Bronchus fibroblast of lung (primary cell): ENCODE measurements at places on chromosomes 6 and 20. TPM values are rescaled to one million over a fixed set of nuclear protein-coding genes. Genes with fewer than 3 reads are reported as not detected.

The CNR1 gene
- under 0.01 and 0.45 TPM in 2 replicates for total RNA-seq

The SLC17A4 gene
- total RNA-seq = not detected in 2 replicates

The PABPC1L gene
- 10.1 TPM in 2 replicates for total RNA-seq

The ZFP64 gene
- 23.5 and 27.9 TPM in 2 replicates for total RNA-seq

The COL20A1 gene
- not detected in 2 replicates for total RNA-seq

The MOCS1 gene
- 10.3 and 11.3 TPM in 2 replicates for total RNA-seq

The RBPJL gene
- not detected in 2 replicates for total RNA-seq

The APCDD1L gene
- 2.7 and 4.2 TPM in 2 replicates for total RNA-seq

The FKBP1C gene
- under 0.01 TPM in 1 of 2 replicates, not detected in the other for total RNA-seq

The NFS1 gene
- 27.9 and 35.3 TPM in 2 replicates for total RNA-seq

The EYS gene
- under 0.01 TPM in 1 of 2 replicates, not detected in the other for total RNA-seq

The PGBD1 gene
- 5.9 and 7.1 TPM in 2 replicates for total RNA-seq

The TSBP1 gene
- not detected in 2 replicates for total RNA-seq

The EPHA7 gene
- total RNA-seq = 0.15 and 0.34 TPM in 2 replicates

The PKIB gene
- total RNA-seq = 0.59 and 1.7 TPM in 2 replicates

The TFAP2A gene
- total RNA-seq = not detected in 2 replicates

The TINAG gene
- not detected in 2 replicates for total RNA-seq

The RSPH3 gene
- 2.1 and 2.7 TPM in 2 replicates for total RNA-seq

The KIF25 gene
- total RNA-seq = 0.15 and 0.17 TPM in 2 replicates

The C20orf141 gene
- not detected in 2 replicates for total RNA-seq

The KCNB1 gene
- total RNA-seq = not detected in 2 replicates

The ULBP1 gene
- 3.6 and 4.0 TPM in 2 replicates for total RNA-seq

The CYB5R4 gene
- total RNA-seq = 7.6 and 13.3 TPM in 2 replicates

The DEFB132 gene
- total RNA-seq = not detected in 2 replicates

The USP49 gene
- total RNA-seq = 0.59 and 0.84 TPM in 2 replicates

The HSPA12B gene
- total RNA-seq = 0.45 and 0.50 TPM in 2 replicates

The RBM24 gene
- total RNA-seq = 1.8 and 3.1 TPM in 2 replicates

The GSTA4 gene
- 38.9 and 44.2 TPM in 2 replicates for total RNA-seq

The MOG gene
- not detected in 2 replicates for total RNA-seq

The POPDC3 gene
- total RNA-seq = 5.5 and 7.7 TPM in 2 replicates

The GSTA3 gene
- not detected in 2 replicates for total RNA-seq

The RARS2 gene
- 33.4 and 35.6 TPM in 2 replicates for total RNA-seq

The FBXO9 gene
- 26.5 and 34.0 TPM in 2 replicates for total RNA-seq

The RNF39 gene
- not detected in 2 replicates for total RNA-seq

The HSF2 gene
- 11.8 and 14.1 TPM in 2 replicates for total RNA-seq

The METTL24 gene
- total RNA-seq = not detected in 2 replicates

The DNAH8 gene
- total RNA-seq = not detected in 2 replicates

The PLA2G7 gene
- total RNA-seq = not detected in 2 replicates

The EYA4 gene
- total RNA-seq = 8.1 and 8.2 TPM in 2 replicates

The CRYBG1 gene
- total RNA-seq = 8.0 and 8.2 TPM in 2 replicates

The COX4I2 gene
- total RNA-seq = not detected in 2 replicates

The SLC35B3 gene
- 10.9 and 15.0 TPM in 2 replicates for total RNA-seq

The B3GALT4 gene
- 4.4 and 4.9 TPM in 2 replicates for total RNA-seq

The BNIP5 gene
- not detected in 2 replicates for total RNA-seq

The ASIP gene
- not detected in 2 replicates for total RNA-seq

The LIN28B gene
- not detected in 2 replicates for total RNA-seq

The FAXC gene
- 2.5 and 6.2 TPM in 2 replicates for total RNA-seq

The IL17A gene
- total RNA-seq = not detected in 2 replicates

The BTBD3 gene
- 8.9 and 9.5 TPM in 2 replicates for total RNA-seq

The DACT2 gene
- 0.15 TPM in 1 of 2 replicates, not detected in the other for total RNA-seq
